ENCODE measurements at places on chromosomes 16 and 17. TPM values are rescaled to one million over a fixed set of nuclear protein-coding genes. Genes with fewer than 3 reads are reported as not detected.

Gene PITPNM3
- total RNA-seq: 3.1 TPM

Gene FOXJ1
- total RNA-seq: not detected

- DNase-seq: no peak
Measured at GRCh38 chr17:55386796-55387332, 34.8 kb downstream of the MMD start.

Gene LDHD
- 26.6 TPM for total RNA-seq

GRCh38 chr17:17780922-17781590, 55.7 kb downstream of the SREBF1 start:
- DNase-seq: no peak

- no peak for DNase-seq
Measured at GRCh38 chr16:53599548-53599947, 96.5 kb upstream of the AKTIP start.

Gene CDH5
- 80.0 TPM for total RNA-seq

DNA sequence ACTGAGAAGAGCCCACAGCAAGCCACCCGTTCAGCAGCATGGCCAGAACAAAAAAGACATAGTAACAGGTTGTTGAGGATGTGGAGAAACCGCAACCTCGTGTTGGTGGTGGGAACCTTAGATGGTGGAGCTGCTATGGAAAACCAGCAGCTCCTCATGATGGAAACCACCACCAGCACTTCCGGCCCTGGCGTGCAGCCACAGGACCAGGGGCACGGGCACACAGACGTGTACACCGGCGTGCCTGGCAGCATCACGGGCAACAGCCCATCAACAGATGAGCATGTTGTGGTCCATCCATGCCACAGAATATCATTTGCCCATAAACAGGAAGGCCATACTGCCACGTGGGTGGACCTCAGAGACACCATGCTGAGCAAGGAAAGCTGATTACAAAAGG, 11.9 kb downstream of the CTU2 start:
- no peak for DNase-seq

Gene GLOD4
- 32.7 TPM for total RNA-seq
